ENCODE measurements at places on chromosomes 3 and 15. TPM values are rescaled to one million over a fixed set of nuclear protein-coding genes. Genes with fewer than 3 reads are reported as not detected.
A peak's percentile ranks its signal among the peaks of the same experiment; 100 is the strongest.

The PGBD4 gene
- 0.66 TPM for total RNA-seq

The SAMD7 gene
- total RNA-seq: not detected

DNA sequence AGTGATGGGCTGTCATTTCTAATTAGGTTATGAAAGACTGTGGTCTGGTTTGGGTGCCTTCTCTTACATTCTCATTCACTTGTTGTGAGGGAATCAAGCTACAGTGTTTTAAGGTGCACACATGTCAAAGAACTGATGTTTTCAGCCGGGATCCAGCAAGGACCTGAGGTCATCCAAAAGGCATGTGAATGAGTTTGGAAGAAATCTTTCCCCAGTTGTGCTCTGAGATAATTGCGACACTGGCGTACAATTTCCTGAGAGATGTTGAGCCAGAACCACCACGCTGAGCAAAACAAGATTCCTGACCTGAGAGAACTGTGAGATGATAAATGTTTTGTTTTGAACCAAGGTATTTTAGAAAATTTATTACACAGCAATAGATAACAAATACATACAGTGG lies 295.3 kb upstream of the SLITRK3 start:
- no peak for DNase-seq

DNA sequence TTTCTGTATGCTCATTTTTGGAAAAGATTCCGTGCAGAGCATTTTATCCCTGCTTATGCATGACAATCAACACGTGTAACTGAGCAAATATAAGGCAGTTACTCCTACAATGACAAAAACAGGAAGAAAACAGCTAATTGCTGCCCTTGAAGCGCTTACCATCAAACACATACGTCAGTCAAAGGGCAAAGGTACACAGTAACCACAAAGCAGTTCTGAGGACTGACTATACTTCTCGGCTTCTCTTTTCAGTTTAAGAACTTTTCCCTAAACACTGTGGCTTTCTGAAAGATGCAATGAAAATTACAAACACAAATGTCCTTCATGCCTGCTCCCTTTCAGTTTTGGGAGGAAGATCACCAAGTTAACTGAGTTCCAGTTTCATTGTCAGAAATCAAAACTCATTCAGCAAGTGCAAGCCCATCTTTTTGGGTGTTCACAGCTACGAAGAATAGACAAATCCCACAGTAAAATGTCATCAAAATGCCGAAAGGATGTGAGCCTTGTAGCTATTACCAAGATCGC lies 602.8 kb downstream of the FOXP1 start:
- DNase-seq: no peak

GRCh38 chr15:97903971-97904572 lies 56.4 kb upstream of the ARRDC4 start:
- no peak for DNase-seq

DNA sequence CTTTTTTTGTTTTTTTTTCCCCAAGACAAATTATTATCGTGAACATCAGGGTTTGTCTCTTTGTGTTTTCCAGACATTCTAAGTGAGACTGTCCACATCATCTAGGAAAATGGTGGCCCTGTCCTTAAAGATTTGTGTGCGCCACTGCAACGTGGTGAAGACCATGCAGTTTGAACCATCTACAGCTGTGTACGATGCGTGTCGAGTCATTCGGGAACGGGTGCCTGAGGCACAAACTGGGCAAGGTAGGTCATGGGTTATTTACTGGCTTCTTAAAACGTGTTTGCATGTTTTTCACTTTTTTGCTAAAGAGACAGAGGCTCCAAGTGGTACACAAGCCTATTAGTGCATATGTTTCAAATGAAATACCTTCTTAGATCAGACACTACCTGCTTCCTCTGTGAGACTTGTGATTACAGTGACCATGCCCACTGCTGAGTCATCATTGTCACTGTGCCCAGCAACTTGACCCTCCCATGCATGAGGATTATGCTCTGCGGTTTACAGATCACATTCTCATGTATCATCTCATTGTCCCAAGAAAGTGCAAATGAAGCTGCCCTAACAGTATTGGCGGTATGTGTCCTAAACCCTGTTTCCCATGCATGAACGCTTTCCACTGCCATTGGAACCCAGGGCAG lies 395.2 kb upstream of the TPM1 start:
- peak; percentile 78 for DNase-seq

DNA sequence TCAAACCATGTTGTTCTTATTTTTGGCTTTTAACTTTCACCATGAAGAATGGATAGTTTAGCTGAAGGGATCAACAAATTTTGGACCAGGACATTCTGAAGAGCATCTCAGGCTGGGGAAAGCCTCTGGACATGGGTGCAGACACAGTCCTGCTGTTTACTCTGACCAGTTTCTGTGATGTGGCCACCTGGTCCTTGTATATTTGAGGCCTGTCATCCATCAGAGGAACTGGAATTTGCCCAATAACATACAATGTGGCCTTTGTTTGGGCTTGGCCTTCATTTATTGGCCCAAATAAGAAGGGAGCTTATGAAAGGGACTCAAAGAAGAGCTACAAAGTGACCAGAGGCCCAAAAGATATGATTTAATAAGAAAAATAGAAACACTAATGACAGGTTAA lies 127.9 kb downstream of the MYRIP start:
- DNase-seq: no peak

DNA sequence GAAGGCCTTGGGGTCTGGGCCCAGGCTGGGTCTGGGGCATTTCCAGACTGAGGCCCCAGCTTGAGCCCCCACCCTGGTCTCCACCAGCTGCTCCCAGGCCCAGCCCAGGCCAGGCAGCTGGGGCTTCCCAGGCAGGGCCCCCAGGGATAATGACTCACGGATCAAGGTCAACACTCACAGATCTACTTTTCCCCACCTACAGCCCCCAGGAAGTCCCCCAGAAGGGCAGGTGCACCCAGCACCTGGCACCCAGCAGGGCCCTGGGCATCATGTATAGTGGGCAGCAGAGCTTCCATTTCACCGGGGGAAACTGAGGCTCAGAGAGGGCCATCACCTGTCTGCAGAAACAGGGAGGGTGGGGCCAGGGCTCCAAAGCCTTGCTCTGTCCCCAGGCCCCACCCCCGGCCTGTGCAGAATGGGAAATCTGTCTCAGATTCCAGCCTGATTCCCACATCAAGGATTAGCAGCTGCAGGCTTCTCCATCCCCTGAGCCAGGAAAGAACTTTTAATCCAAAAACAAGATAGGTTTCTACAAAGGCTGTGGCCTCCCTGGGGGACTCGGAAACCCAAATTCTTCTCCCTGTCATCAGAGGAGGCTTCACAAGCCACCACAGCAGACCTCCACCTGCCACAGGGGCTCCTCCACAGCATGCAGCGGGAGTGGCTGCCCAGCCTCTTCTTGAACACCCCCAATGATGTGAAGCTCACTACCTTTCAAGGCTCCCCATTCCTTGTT lies 49.8 kb downstream of the IQSEC1 start:
- no peak for DNase-seq

All from esophagus muscularis mucosa (tissue), 4 donors.